Activated CD8-positive, alpha-beta memory T cell treated with anti-CD3 and anti-CD28 coated beads for 1 hour (primary cell): ENCODE measurements at places on chromosomes 4 and X.

DNA sequence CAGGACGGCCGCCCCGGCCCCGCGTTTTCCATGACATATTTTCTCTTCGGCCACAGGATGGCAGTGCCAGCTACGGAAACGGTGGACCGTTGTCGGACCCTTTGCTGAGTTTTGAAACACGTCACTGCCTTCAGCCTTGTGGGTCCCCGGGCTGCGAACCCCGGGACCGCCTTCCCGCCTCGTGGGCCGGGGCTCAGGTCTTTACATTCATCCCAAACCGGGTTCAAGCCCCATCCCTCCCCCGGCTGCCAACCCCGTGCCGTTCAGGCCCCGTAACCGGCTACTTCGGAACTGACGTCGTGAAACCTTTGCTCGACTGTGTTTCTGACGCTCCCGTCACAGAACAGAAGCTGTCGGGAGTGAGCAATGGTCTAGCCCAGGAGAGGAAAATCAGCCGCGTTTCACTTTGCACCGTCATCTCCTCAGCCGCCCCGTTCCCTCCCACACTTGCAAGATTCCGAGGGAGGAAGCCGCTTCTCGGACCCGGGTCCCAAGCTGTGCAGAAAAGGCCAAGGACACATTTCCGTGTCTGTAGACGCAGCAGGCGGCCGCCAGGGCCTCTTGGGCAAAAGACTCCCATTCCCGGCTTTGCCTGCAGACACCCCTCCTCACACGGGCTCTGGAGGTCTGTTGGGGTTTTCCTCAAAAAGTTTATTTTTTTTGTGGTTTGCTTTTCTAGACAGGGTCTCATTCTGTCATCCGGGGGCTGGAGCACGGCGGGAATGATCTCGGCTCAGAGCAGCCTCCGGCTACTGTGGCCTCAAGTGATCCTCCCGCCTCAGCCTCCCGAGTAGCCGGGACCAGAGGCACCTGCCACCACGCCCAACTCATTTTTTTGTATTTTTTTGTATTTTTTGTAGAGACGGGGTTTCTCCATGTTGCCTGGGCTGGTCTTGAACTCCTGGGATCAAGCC, 41.4 kb upstream of the PPP2R3B start:
- no peak for DNase-seq

GRCh38 chr4:20253735-20254409, 2.2 kb downstream of the SLIT2 start:
- no peak for DNase-seq

DNA sequence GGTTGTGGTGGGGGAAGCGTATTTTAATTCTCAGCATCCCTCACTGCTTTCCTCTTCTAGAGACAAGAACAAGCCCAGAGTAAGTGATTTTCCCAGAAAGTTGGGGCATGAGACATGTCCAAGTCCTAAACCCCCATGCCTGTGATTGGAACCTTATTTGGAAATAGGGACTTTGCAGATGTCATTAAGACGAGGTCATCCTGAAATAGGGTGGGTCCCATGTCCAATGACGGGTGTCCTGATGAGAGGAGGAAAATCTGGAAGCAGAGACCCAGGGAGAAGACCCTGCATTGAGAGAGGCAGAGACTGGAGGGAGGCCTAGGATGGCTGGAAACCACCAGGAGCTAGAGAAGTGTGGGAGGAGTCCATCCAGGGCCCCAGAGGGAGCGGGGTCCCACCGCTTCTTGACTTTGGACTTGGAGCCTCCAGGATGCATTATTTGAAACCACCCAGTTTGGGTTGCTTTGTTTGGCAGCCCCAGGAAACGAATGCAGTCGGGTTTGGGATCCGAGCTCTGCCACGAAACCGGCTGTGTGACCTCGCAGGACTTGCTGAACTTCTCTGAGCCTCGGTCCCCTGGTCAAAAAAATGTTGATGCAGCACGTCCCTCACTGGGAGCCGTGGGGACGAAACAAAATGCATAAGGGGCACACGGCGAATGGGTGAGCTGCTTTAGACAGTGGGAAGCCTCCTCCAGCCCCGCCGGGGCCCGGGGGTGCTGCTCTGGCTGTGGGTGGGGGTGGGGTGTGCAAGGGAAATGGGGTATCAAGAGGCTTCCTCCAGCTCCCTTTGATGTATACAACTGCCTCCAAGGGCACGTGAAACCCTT, 113.9 kb downstream of the CPZ start:
- no peak for DNase-seq

GRCh38 chr4:86837691-86838503, 11.3 kb downstream of the SLC10A6 start:
- no peak for DNase-seq

DNA sequence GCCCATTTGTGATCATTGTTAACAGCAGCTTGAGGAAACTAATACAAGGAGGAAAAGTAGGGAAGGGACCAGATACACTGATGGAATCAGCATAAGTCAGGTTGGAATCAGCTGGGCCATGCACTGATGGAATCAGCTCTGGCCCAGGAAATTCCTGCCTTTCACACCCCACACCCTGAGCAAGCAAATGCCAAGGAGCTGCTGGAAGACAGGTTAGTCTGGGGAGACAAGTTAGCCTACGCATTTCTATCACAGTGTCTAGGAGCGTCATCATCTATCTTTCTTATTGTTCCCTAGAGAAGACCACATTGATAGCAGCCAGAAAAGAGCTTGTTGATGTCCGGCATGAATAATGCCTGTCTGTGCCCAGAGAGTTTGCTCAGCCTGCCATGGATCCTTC, 16.2 kb upstream of the CEP135 start:
- no peak for DNase-seq

DNA sequence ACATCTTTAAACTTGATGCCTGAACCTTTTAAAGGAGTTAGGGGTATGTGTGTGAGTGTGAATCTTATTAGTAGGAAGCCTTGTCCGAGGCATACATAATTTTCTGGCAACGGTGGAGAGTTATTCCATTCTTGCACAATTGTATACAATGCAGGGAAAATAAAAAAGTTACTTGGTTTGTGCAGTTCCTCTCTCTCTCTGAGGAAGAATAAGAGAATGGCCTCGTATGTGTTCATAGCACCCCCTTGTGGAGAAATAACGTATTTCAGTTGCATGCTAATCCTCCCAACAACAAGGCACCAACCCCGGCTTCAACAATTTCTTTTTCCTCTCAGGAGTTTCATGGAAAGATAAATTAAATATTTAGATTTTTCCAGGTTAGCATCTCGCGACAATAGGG, 33.7 kb upstream of the FGF13 start:
- no peak for DNase-seq

GRCh38 chr4:7711307-7711963, 228.2 kb downstream of the AFAP1 start:
- no peak for DNase-seq

- DNase-seq, result no peak
These were observed 10.0 kb upstream of the SLC9B2 start for GRCh38 chr4:103086551-103086950.

- DNase-seq, result no peak
These were observed 34.2 kb downstream of the PKD2 start for GRCh38 chr4:88041626-88042025.

- DNase-seq, result no peak
These were observed 3.1 kb upstream of the SLBP start for GRCh38 chr4:1715002-1715758.

DNA sequence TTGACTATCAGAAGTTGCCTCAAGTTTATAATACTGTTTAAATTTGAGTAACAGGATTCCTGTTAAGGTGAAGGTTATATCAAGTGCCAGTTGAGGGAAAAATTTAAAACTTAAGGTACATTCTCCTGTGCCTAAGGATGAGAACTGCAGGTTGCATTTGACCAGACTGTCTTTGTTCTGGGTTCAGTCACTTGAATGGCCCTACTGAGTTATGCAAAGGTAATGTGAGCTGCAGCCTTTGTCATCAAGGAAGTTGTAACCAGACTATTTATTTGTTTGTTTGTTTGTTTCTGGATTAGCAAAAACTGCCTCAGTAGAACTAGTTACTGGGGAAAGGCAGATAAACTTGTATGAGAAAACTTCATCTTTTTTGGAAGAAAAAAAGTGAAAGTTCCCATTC, 131.9 kb downstream of the ATOH1 start:
- DNase-seq, result no peak

DNA sequence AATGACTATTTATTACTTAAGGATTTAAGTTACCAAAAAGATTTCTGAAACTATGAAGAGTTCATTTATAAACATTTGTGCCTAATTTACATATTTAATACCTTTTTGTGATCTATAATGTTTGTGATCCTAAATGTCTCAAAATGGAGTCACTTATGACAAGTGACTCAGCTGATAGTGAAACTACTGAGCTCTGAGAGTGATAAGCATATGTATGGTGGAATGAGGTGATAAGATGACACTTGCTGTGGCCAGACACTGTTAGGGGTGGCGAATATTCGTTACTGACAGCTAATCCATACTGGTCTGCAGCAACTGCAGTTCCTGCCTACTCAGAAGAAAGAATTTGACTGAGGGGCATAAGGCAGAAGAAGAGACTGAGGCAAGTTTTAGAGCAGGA, 5.5 kb upstream of the NXF3 start:
- DNase-seq, result no peak

DNA sequence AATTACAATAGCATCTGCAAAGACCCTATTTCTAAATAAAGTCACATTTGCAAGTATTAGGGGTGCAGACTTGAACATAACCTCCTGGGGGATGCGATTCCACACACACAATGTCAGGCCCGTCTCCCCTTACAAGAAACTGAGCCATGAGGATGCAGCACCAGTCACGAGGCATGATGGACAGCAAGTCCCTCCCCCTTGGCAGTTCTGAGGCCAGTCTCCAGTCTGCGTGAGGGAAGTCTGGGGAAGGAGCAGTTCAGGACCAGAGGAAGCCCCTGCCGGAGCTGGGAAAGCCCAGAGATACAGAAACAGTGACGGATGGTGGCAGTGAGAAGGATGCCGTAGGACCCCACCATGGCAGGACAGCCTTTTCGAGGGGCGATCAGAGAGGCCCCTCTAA, 9.4 kb downstream of the FAM53A start:
- no peak for DNase-seq

DNA sequence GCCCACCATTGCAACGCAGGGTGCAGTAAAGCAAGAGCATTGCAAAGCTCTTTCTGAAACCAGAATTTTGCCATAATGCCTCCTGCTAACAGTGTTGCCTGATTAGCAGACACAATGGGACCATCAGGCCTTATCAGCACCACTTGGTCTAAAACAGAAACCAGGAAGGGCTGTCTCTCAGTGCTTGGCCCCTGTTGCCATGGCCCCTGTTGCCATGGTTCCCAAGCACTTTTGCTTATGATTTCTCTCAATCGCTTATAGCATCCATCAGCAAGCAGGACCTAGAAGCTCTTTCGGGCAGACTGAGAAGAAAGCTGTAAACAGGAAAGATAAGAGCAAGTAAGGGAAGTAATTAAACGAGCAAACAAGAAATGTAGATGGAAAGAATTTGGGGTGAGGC, 36.8 kb downstream of the RTL5 start:
- DNase-seq, result peak; percentile 37

DNA sequence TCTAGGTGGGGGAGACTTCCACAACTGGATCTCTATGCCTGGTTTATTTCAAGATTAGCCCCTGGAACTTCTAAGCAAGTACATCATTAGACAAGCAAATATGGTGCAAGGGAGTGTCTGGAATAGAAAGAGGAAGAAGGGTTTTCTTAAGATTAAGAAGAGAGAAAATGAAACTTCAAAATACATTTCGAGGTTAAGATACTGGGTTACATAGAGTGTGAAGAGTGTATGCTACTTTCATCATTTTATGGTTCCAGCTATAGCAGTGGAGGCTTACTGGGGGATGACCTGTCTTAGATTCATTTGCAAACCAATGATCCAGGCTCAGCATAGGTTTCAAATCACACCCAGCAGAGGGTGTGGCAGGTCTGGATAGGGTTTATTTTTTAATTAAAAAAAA, 144.4 kb upstream of the GATB start:
- DNase-seq, result no peak

GRCh38 chrX:41116948-41117347, 31.7 kb downstream of the USP9X start:
- no peak for DNase-seq

GRCh38 chr4:87243426-87244053, 23.1 kb upstream of the KLHL8 start:
- DNase-seq, result no peak

DNA sequence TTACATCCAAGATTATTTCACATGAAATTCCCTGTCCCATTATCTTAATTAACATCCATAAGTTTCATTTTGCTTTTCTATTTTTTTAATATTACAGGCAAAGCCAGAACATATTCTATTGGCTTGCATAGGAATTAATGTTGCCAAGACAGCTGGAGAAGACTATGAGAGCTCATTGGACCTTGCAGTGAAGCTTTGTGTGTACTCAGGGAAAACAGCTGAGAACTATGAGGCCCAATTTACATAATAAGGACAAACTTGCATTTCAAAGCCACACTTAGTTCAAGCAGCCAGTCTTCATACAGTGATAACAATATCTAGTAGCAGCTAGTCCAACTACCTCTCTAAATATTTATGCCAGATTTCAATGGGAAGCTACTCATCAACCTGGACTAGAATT, 134.4 kb downstream of the DDX53 start:
- DNase-seq, result no peak

- DNase-seq, result no peak
These were observed 388.0 kb downstream of the CCSER1 start for GRCh38 chr4:90515191-90515590.

- DNase-seq, result no peak
These were observed 97.1 kb upstream of the FAM9B start for GRCh38 chrX:9131066-9131465.

DNA sequence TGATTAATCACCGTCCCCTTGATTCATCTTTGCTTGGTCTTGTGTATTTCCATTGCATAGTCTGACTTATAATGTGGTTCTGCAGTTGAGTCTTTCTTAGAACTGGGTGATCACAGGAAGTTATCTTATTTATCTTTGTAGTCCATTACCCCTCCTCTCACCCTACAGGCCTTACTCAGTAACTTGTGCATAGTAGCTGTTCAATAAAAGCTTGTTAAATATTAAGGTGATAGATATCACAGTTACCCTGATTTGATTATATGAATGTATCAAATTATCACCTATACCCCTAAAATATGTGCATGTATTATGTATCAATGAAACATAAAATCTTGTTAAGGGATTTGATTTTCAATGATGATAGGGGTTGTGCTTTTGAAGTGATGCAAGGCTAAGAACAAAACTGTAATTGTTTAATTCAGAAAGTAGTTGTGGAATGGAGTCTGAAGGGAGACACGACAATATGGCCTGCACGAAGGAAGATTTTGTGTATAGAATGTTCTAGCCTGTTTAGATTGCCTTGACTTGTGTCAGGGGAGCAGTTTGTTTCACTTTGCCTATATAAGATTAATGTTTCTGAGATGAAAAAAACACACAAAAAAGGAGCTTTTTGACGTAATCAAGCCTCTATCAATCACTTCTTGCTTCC, 132.4 kb upstream of the LIMCH1 start:
- no peak for DNase-seq

GRCh38 chr4:150962245-150962644, 52.8 kb downstream of the LRBA start:
- no peak for DNase-seq

DNA sequence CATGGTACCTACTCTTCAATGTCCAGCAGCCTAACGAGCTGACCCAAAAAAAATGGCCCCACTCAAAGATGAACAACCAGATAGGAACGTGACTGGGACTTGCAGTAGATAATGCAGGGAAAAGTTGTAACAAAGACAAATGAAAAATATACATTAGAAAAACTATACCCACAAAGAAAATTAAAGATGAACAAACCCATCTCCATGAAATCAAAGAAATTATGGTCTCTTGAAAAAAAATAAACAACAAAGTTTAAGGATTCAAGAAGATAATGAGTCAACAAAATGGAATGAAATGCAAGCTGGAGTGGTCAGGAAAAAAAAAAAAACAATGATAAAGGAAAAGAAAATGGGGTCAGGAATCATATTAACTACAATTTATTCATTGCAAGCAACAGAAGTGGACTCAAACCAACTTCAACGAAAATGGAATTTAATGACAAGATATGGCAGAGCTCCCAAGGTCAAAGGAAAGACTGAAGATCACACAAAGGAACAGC, 309.8 kb upstream of the GALNT7 start:
- DNase-seq, result no peak
